ENCODE measurements at places on chromosomes 6 and 20. TPM values are rescaled to one million over a fixed set of nuclear protein-coding genes. Genes with fewer than 3 reads are reported as not detected.

DNA sequence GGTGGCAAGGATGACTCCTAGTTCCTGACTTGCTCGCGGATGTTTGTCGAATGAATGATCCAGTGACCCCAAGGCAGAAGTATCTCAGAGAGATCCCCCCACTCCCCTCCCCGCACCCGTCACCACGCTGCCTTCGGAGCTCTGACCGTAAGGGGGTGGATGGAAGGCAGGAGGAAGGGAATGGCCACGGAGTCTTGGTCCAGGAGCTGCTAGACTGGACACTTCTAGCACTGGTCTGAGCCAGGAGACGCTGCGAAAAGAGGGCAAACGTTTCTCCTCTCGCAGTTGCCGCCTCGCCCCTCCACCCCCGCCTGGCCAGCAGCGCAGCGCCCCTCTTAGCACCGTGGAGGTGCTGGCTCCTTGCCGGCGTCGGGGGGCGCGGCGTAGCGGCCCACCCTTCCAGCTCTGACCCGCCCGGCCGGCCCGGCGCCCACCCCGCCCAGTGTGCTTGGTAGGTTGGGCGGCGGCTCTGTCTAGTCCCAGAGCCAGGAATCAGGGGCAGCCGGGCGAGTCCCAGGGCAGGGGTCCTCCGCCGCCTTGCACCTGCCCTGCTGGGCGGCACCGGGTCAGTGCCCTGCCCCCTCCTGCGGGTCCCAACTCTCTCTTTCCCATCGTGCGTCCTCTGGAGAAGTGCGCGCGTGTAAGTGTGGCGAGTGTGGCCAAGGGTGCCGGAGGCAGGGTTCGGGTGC is 2.4 kb upstream of the DBNDD2 start:
- no peak for DNase-seq

- DNase-seq = no peak
Measured at GRCh38 chr6:144334150-144334708, 49.1 kb downstream of the UTRN start.

PAX1 gene
- not detected for total RNA-seq

DNA sequence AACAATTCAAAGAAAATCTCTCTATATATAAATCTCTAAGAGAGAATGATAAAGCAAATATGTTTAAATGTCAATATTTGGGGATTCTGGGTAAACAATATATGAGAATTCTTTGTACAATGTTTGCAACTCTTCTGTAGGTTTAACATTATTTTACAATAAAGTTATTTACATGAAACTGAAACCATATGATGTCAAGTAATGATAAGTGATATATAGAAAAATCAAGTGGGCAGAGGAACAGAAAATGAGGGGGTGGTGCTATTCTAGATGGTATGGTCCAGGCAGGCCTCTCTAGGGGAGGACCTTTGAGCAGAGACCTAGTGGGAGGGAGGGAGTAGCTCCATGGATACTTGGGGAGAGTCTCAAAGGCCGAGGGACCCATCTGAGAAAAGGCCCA is 16.4 kb upstream of the SCRT2 start:
- DNase-seq = no peak
